ENCODE measurements at places on chromosomes 7 and 10. TPM values are rescaled to one million over a fixed set of nuclear protein-coding genes. Genes with fewer than 3 reads are reported as not detected.

Gene NUTM2A
- 0.09 TPM for total RNA-seq

Gene ASB4
- not detected for total RNA-seq

Gene USP6NL
- total RNA-seq: 14.3 TPM

Gene NPFFR1
- total RNA-seq: not detected

Gene PPP1R3C
- total RNA-seq: 0.09 TPM

Gene ASB15
- under 0.01 TPM for total RNA-seq
